ENCODE measurements at places on chromosomes 1 and 21. TPM values are rescaled to one million over a fixed set of nuclear protein-coding genes. Genes with fewer than 3 reads are reported as not detected.

KCNH1 gene
- total RNA-seq, result 0.54 TPM

DNA sequence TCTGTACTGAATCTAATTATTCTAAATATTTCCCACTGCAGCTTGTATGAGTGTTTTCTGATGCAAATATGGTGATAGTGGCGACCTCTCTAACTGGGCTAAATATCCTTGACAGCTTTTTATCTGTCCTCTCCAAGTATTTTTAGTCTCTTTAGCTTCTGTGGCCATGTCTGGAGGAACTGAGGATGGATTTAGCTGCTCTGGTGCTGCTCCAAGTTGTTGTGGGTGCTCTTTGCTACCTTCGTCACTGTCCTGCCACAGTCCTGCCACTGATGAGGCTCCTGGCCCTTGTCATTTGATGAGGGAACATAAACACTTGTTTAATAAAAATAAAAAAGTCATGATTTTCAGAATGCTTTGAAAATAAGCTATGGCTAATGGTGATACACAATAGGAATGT lies 15.9 kb downstream of the CAMTA1 start:
- DNase-seq, result no peak

DNA sequence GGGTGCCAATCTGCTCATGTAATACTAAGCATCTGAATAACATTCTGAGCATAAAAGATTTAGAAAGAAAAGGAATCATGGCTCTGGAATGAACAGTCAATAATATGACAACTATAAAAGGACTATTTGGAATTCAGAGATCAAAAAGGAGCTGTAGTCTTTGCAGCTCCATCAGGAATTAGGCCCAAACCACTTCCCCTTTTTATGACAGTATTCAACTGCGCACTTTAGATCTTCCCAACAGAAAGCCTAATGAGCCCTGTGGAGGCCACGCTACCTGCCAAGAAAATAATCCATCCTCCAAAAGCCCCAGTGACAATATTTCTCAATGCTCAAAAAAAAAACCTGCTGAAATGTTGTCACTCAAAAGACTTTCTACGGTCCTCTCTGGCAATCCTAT lies 163.2 kb downstream of the SNX7 start:
- no peak for DNase-seq

- DNase-seq, result no peak
Observed at GRCh38 chr21:33924766-33925100, 9.1 kb upstream of the ATP5PO start.

DNA sequence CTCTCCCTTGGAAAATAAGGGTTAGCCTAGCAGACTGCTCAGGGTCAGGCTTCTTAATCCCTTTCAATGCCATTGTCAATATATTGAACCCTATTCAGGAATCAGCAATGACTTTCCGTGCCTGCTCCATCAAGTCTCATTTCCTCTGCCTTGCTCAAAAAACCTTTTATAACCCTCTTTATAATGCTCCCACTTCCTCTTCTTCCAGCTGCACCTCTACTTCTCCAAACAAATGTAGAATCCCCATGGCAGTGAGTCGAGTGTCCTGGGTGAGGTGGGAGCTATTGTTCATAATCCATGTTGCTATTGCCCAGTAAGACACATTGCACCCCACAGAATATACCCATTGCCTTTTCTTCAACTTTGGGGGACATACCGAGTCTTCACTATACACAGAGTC lies 58.6 kb downstream of the OLIG1 start:
- DNase-seq, result no peak

DNA sequence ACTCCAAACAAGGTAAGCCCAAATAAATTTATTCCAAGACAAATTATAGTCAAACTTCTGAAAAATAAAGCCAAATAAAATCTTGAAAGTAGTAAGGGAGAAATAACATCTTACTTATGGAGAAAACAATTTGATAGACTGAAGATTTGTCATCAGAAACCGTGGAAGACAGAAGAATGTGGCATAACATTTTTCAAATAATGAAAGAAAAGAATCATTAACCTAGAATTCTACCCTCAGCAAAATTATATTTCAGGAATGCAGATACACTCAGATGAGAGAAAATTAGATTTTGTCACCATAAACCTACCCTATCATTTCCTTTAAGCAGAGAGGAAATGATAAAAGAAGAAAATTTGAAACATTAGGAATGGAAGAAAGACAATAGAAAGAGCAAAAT lies 27.3 kb upstream of the PADI1 start:
- no peak for DNase-seq

ARHGAP30 gene
- total RNA-seq, result not detected

GALE gene
- 31.7 TPM for total RNA-seq

DNA sequence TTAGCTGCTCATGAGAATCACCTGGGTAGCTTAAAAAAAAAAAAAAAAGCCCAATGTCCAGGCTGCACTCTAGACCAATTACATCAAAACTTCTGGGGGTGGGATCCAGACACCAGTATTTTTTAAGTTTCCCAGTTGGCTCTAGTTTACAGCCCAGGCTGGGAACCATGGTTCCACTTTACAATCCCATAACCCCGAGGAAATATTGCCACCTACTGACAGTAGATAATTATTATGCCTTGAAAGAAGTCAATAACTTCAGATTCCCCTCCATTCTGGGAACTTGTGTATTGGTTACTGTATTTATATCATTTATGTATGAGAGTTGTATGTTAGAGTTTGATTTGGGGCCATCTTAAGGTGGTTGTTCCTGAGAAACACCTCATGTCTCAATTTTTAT lies 100.2 kb downstream of the SPATA46 start:
- DNase-seq, result peak; percentile 25

- DNase-seq, result peak; percentile 24
Observed at GRCh38 chr1:10635085-10635896, 160.5 kb downstream of the PEX14 start.

VANGL2 gene
- total RNA-seq, result 0.28 TPM

DNA sequence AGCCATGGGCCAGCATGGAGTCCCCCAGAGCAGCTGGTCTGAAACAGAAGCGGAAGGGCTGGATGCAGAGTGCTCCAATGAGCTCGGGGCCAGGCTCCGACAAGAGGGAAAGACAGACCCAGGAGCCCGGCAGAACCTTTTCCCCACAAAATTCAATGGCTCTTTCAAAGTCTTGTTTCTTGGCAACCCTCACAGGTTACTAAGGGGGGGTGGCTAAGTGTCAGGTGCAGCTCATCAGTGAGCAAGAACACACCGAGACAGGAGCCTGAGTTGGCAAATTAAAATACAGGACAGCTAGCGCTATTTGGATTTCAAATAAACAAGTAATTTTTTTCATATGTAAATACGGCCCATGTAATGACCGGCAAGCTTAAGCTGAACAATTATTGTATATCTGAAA lies 27.3 kb downstream of the PGBD5 start:
- no peak for DNase-seq

GRCh38 chr1:172630056-172630818 lies 28.7 kb upstream of the FASLG start:
- peak; percentile 61 for DNase-seq

- DNase-seq, result no peak
Observed at GRCh38 chr1:10755970-10756521, 40.4 kb downstream of the CASZ1 start.

TMEM82 gene
- not detected for total RNA-seq

GRCh38 chr1:40385437-40386358 lies 12.2 kb downstream of the SMAP2 start:
- no peak for DNase-seq

- DNase-seq, result no peak
Observed at GRCh38 chr1:162004441-162004950, 19.2 kb downstream of the OLFML2B start.

DNA sequence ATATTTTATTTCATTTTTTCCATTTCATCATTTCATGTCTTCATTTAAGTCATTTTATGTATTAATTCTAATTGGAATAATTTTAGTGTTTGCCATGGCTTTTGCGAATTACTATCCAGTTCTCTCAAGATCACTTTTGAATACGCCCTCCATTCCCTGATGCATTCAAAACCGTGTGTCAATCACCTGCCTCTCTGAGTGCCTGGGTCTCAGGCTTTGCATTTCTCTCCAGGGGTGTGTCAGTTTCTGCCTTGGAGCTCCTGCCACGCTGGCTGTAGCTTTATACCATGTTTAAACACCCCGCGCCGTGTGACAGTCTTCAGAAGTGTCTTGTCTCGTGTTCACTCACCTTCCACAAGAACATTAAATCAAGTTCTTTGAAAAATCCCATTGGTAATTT lies 7.4 kb upstream of the DNMT3L start:
- DNase-seq, result no peak

DNA sequence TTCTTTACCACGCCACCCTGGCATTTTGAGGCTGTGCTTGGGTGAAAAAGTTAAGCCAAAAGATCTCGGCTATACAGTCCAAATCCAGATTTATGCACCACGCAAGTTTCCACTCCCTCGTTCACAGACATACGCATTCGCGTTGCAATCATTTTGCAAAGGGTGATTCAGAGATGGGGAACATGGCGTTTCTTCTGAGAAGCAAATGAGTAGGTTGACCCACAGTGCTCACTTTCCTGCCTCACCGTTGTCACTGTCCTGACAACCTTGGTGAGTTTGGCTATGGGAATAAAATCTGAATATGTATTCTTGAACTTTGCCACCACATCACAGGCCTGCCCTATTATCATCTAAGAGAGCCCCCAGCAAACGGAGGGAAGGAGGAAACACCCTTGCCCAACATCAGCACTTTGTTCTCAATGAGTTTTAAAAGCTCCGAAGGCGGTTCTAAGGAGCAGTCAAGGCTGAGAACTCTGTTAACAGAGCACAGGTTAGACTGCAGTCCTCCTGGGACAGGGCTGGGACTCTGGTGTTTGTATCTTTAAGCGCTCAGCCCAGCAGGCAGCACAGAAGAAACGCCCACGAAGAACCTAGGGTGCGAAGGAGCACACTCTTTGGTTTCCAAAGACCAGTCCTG lies 86.4 kb downstream of the RUNX1 start:
- no peak for DNase-seq

LCE1A gene
- total RNA-seq, result not detected

GRCh38 chr1:43912607-43913006 lies 21.0 kb upstream of the ARTN start:
- DNase-seq, result peak; percentile 74

LCK gene
- total RNA-seq, result not detected

DNA sequence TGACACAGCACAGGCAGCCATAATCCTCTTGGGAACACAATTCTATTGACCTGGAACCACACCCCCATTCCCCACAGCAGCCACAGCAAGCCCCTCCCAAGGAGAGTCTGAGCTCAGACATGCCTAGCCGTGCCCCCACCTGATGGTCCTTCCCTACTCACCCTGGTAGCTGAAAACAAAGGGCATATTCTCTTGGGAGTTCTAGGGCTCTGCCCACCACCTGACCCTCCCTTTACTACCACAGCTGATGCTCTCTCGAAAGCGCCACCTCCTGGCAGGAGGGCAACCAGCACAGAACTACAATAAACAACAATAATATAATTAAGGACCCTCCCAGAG lies 184.8 kb upstream of the COA6 start:
- DNase-seq, result no peak

GRCh38 chr1:30657131-30658013 lies 66.0 kb downstream of the MATN1 start:
- no peak for DNase-seq

DNA sequence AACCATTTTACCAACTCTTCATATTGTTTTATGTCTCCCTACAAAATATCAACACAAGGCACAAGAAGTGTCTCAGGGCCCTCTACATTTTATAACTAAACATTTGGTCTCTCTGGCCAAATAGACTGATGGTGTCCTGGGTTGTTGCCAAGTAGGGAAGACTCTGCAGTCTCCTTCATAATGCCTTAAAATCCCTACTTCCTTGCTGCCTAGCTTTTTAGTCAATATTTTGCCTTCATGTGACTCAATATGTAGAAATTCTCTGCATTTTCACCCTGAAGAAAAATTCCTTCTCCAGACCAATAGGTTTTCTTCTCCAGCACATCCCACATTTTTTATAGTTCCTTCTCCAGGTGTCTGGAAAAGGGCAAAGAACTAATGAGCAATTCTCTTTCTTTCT lies 72.6 kb upstream of the IPO9 start:
- peak; percentile 80 for DNase-seq

DNA sequence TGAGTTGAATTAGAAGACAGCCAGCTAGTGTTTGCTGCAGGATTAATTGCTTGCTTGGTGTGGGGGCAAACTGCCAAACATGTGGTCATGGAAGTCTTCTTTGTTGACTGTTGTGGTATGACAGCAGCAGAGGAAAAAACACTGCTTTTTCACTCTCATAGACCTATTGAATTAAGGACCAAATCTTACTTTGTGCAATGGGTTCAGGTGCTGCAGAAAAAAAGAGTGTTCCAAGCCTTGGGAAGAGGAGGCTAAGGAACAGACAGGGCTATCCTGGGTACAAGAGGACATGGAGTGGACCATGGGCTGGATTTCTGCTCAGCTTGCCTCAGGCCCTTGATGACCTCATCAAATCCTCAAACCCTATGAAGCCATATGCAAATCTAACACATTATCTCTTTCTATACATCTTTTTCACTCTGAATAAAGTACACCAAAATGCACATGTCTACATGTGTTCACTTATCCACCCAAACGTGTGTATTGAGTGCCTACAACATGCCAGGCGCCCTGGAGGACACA lies 61.5 kb downstream of the SIPA1L2 start:
- no peak for DNase-seq

- no peak for DNase-seq
Observed at GRCh38 chr1:214491468-214492146, 59.8 kb downstream of the PTPN14 start.

KRTAP12-2 gene
- not detected for total RNA-seq

DNA sequence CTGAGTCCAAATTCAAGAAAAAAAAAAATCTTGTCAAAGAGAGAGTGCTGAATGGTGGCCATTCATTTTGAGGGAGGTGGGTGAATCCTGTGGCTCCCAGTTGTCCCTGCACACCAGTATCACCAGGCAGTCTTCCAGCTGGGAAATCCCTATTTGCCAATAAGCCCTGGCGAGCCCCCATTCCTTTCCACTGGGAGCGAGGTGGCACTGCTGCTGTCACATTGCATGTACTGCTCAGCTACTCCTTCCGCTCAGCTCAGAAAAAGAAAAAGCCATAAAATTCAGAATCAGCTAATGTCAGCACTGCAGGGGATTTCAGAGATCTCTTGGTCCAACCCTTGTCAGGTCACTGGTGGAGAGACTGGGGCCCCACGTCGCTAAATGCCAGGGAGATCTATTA lies 298.5 kb downstream of the OMA1 start:
- DNase-seq, result no peak

DNA sequence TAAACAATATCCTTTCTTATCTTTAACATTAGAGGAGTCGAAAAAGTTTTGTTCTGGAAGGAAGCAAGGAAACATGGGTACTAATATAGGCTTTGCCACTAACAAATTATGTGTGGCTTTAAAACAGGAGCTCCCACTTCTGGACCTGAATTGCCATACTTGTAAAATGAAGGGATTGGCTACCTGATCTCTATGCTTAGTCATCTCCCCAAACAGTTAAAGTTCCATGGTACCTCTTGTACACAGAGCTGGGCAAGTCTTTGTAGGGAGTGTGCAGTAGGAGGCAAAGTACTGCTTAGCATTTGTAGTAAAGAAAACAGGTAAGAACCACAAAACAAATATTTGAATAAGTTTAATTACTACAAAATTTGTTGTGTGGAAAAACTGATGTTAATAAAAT lies 81.3 kb downstream of the MAST2 start:
- peak; percentile 37 for DNase-seq
